SK-N-SH (cell line): ENCODE measurements at places on chromosomes 6 and 20.

GRCh38 chr6:114280239-114280982, 62.4 kb downstream of the HS3ST5 start:
- no peak for DNase-seq

DNA sequence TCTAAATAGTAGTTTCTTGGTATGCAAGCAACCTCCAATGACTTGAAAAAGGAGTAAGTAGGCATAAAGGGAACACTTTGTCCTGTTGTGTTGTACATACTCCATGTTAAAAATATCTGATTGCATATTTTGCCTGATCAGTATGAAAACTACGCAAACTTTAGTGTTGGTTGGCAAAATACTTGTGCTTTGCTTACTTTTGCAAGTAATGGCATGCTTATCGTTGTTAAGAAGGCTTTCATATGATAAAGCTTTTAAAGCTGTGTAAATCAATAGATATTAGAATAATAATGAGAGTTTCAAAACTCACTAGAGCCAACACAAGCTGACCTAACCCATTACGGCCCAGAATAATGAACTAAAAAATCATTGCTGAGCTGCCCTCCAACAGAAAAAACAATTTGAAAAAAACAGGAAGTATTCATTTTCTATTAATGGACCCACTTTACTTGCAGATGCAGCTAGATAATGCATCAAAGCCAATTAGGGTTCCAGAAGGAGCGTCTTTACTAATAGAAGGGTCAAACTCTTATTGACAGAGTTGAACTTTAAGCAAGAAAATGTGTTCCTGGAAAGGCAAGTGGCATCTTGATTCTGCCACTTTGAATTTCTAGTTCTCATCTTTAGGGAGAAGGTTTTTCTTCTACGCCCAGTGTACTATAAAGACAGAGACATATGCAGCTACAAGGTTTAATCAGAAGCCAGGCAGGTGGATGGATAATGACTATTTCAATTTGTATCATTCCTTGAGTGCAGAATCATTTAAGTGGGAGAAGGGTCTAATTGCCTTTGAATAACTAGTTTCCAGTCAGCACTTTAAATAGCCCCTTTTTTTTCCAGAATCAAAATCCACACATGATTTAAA, 82.2 kb downstream of the SNAP25 start:
- no peak for DNase-seq

GRCh38 chr6:154138793-154139192, 99.8 kb downstream of the OPRM1 start:
- DNase-seq, result no peak

GRCh38 chr6:132728616-132729015, 14.8 kb upstream of the VNN1 start:
- no peak for DNase-seq

- DNase-seq, result no peak
Measured at GRCh38 chr20:23628402-23629016, 9.2 kb downstream of the CST3 start.
